ENCODE measurements at places on chromosomes 2 and 18. TPM values are rescaled to one million over a fixed set of nuclear protein-coding genes. Genes with fewer than 3 reads are reported as not detected.

Gene ZSWIM2
- total RNA-seq, result not detected

Gene CDH7
- total RNA-seq, result 7.3 TPM

Gene RGPD3
- 0.04 TPM for total RNA-seq

Gene DYSF
- total RNA-seq, result 13.0 TPM

Gene TMEM247
- total RNA-seq, result not detected

Gene ABCB11
- total RNA-seq, result 0.11 TPM

Gene SERPINB13
- total RNA-seq, result not detected

Gene ANKRD30B
- 0.51 TPM for total RNA-seq

Gene ERBB4
- total RNA-seq, result under 0.01 TPM

DNA sequence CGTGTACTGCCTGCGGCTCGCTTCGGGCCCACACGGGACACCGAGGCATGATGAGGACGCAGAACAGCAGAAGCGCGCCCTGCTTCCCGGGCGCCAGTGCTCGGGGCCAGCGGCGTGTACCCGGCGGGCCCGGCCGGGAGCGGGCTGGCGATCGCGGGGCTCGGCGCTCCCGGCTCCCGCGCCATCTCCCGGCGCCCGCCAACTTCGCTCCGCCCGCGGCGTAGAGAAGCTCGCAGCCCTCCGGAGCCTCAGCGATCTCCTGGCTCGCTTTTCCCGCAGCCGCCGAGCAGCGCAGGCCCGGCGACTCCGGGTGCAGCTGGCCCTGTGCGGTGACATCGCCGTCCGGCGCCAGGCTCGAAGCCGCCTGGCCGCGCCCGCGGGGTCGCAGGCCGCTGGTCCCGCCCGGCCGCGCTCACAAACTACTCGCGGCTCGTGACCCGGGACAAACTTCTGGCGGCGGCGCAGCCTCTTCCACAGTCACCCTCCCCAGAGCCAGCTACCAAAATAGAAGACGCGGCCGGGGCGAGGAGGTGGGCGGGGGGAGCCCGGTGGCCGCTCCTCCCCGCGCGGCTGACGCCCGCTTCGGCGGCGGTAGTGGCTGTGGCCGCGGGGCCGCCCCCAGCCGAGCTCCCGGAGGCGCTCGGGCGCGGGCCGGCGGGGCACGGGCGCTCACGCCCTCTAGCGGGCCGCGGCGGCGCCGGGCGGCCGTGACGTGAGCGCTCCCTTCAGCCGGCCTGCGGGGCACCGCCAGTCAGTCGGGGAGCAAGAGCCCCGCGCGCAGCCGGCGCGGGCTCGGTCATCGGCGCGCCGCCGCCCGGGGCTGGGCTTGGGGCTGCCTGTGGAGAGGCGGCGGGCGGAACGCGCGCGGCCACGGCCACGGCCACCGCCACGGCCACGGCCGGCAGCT, at the start of gene PTPRM:
Gene PTPRM, plus strand, starts transcription at position 750 of the 907 bp plus-strand sequence. CDS start 503 bp downstream, outside the sequence.
- H3K27ac ChIP-seq, result peak within 1 kb of the TSS; percentile 33
- H3K36me3 ChIP-seq, result no peaks in the 10 kb centered on the region
- DNase-seq, result peak; percentile 88
- H3K4me1 ChIP-seq, result peaks cover 33% of the 10 kb centered on the region
- peak within 1 kb of the TSS; percentile 95 for H3K4me3 ChIP-seq

DNA sequence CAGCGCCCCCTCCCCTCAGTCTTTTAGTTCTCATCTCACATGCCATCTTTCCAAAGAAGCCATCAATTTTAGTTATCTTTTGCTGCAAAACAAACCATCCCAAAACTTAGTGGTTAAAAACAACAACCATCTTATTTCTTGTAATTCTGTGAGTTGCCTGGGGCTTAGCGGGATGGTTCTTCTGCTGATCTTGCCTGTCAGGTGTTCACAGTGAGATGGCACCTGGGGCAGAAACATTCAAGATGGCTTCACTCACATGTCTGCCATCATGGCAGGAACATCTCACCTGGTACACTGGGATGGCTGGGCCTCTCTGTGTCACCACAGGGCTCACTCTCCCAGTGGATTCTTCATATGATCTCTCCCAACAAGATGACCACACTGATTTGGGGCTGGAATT, 144.5 kb upstream of the MSH6 start:
- no peaks in the 10 kb centered on the region for H3K36me3 ChIP-seq
- DNase-seq, result no peak
- H3K4me3 ChIP-seq, result no peak overlapping the region
- H3K27me3 ChIP-seq, result no peaks in the 10 kb centered on the region
- peaks cover 10% of the 10 kb centered on the region for H3K4me1 ChIP-seq

DNA sequence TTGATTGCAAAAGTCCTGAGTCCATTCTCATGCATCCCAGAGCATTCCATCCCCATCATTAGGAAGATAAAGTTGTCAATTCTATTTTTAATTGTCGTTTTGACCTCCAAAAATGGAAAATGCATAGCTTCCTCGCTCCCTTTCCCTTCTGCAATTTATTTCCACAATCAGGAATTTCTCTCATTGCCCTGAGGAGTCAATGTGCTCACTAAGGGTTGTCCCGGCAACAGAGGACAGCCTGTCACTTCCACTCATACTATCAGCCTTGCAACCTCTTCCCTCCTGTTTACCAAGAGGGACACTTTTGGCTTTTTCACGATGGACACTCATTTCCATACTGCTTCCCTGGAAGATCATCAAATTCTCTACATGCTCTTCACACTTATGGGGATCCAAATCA, 164.8 kb downstream of the MYO5B start:
- no peak overlapping the region for H3K4me3 ChIP-seq
- H3K27me3 ChIP-seq, result no peaks in the 10 kb centered on the region
- no peaks in the 10 kb centered on the region for H3K4me1 ChIP-seq
- no peak overlapping the region for H3K27ac ChIP-seq

DNA sequence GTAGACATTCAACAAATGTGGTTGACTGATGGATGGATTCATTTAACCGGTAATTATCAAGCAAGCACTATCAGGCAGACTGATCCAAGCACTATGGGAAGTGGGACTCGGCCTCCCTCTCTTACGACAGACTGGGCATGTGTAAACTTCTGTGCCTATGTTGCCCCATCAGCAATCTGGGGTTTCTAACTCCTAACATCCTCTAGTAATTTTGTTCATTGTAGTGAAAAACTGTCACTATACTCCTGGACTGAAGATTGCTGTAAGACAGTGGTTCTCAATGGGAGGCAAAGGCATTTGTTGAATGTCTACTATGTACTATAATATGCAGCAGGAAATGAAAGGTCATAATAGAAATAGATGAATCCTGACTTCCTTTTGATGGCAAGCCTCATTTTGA, 51.2 kb upstream of the CREB1 start:
- no peak overlapping the region for H3K4me3 ChIP-seq
- no peaks in the 10 kb centered on the region for H3K36me3 ChIP-seq
- no peak for DNase-seq
- H3K27ac ChIP-seq, result no peak overlapping the region
- no peaks in the 10 kb centered on the region for H3K27me3 ChIP-seq

DNA sequence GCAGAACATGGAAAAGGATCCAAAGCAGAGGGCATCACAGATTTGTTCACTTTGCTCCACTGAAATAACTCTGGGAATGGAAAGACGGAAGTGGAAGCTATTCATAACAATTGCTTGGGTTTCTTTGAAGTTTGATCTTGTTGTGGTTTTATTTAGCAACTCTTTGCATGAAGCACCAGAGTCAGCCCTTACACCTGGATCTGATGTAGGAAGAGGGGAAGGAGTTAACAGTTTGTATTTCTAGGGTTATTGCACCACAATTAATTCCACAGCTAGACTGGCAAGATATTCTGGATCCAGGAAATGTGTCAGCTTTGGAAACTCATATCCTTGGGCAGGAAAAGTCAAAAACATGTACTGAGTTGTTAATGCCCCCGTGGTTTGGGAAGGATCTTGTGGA, 1143.4 kb downstream of the CNTNAP5 start:
- no peak overlapping the region for H3K4me3 ChIP-seq
- no peaks in the 10 kb centered on the region for H3K27me3 ChIP-seq

DNA sequence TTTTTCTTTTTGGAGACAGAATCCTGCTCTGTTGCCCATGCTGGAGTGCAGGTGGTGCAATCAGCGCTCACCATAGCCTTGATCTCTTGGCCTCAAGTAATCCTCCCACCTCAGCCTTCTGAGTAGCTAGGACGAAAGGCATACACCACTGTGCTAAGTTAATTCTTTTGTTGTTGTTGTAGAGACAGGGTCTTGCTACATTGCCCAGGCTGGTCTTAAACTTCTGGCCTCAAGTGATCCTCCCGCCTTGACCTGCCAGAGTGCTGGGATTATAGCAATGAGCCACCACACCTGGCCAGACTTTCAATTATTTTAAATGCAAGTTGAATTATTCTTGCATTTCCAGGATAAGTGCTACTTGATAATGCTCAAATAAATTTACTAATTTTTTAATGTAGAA, 126.5 kb downstream of the DTNB start:
- H3K4me1 ChIP-seq, result no peaks in the 10 kb centered on the region
- no peaks in the 10 kb centered on the region for H3K27me3 ChIP-seq
- no peaks in the 10 kb centered on the region for H3K36me3 ChIP-seq
- no peak overlapping the region for H3K27ac ChIP-seq
- DNase-seq, result no peak

GRCh38 chr2:212538305-212539071, at the start of gene ERBB4:
Gene ERBB4 (minus strand): TSS chr2:212538802. CDS start chr2:212538530, 272 bp downstream.
- no peak within 1 kb of the TSS for H3K27ac ChIP-seq
- no peaks in the 10 kb centered on the region for H3K36me3 ChIP-seq
- DNase-seq, result peak; percentile 10
- peak within 1 kb of the TSS; percentile 79 for H3K4me3 ChIP-seq
- H3K27me3 ChIP-seq, result peaks cover 53% of the 10 kb centered on the region

DNA sequence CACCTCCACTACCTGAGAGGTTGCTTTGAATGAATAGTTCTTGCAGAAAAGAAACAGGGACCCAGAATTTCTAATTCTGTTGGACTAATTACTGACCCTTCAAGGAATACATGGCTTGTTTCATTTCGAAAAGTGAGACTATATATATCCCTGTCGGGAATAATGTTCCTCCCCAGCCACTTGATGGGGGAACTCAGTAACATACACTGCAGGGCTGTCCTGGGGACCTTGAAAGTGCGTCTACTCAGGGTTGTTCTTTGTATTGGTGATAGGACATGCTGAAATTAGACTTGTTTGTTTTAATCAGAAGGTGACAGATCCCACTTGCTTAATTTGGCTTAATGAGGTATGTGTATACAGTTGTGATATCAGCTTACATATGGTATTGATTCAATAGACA, 25.5 kb downstream of the MGAT5 start:
- no peak for DNase-seq
- H3K27me3 ChIP-seq, result no peaks in the 10 kb centered on the region
- H3K36me3 ChIP-seq, result no peaks in the 10 kb centered on the region

- H3K4me1 ChIP-seq, result peaks cover 12% of the 10 kb centered on the region
- DNase-seq, result no peak
- no peaks in the 10 kb centered on the region for H3K27me3 ChIP-seq
- peaks cover 10% of the 10 kb centered on the region for H3K36me3 ChIP-seq
- H3K4me3 ChIP-seq, result no peak overlapping the region
Observed at GRCh38 chr2:32626639-32627221, 1.1 kb upstream of the TTC27 start.

DNA sequence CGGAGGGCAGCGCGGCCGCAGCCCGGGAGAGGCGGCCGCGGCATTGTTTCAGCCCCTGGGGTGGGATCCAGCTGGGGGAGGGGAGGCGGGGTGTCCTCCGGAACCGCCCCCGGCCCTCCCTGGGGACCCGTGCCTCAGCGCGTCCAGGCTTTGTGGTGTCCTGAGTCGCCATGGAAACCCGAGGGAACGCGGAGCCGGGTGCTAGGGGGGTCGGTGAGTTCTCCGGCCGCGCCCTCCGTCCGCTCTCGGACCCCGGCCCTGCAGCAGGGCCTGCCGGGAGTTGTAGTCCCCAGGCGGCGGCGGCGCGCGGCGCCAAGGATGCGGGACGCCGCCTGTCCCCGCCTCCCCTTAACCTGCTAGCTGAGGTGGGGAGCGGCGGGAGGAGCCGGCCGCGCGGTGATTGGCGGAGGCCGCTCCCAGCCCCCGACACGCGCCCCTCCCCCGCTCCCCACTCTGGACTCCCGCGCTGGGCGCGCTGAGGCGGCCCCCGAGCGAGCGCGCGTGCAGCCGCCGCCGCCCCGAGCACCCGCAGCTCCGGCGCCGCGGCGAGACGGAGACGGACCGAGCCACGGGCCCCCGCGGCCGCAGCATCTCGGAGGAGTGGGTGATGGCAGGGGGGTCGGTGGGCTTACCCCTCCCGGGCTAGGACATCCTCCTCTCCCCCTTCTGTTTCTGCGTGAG, at the start of gene DPYSL5:
Gene DPYSL5, plus strand, starts transcription at position 478 of the 681 bp plus-strand sequence. CDS start 50,368 bp downstream, outside the sequence.
- no peak within 1 kb of the TSS for H3K27ac ChIP-seq
- H3K36me3 ChIP-seq, result no peaks in the 10 kb centered on the region

DNA sequence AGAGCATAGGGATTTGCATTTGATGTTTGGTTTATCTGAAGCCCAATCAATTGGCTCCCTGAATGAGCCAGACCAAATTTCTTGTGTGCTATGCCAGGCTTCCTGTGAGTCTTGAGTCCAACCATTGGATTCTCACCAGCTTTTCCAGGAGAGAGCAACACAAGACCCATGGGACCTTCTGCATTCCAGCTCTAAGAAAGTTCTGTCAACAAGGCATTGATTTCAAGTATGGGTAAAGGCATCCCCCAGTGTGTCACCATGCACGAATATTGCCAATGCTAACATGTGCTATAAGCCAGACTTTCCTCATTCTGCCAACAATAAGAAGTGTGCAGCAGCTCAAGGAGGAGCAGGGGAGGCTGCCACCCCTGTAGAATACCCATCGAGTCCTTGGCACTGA, 266.6 kb downstream of the ETAA1 start:
- no peaks in the 10 kb centered on the region for H3K27me3 ChIP-seq
- H3K36me3 ChIP-seq, result no peaks in the 10 kb centered on the region
- H3K27ac ChIP-seq, result no peak overlapping the region

DNA sequence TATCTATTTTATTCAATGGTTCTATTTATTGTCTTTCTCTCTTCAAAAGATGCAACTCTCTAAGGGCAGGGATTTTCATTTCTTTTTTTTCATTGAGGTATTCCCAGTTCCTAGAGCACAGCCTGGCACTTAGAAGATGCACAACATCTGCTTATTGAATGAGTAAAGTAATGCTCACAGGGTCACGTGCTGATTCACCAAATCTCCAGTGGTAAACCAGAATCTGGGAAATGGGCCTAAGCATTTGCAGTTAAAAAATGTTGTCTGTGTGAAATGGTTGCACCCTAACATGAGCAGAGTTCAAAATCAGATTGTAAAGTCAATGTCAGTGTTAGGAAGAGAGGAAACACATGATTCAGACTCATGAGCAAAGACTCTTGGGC, 15.8 kb downstream of the SLC8A1 start:
- no peaks in the 10 kb centered on the region for H3K27me3 ChIP-seq
- H3K4me3 ChIP-seq, result no peak overlapping the region
- H3K27ac ChIP-seq, result 0 out of 2 replicates have a peak overlapping the region, but pooled peaks have one; percentile 72
- peak; percentile 15 for DNase-seq

- no peaks in the 10 kb centered on the region for H3K36me3 ChIP-seq
- H3K27me3 ChIP-seq, result peaks cover 28% of the 10 kb centered on the region
- H3K27ac ChIP-seq, result no peak overlapping the region
- no peak overlapping the region for H3K4me3 ChIP-seq
- no peaks in the 10 kb centered on the region for H3K4me1 ChIP-seq
Observed at GRCh38 chr2:16509042-16509441, 156.6 kb downstream of the CYRIA start.

GRCh38 chr18:24802456-24802855, 342.0 kb downstream of the HRH4 start:
- no peak overlapping the region for H3K4me3 ChIP-seq
- H3K27me3 ChIP-seq, result peaks cover 13% of the 10 kb centered on the region
- H3K4me1 ChIP-seq, result peaks cover 10% of the 10 kb centered on the region
- H3K27ac ChIP-seq, result no peak overlapping the region
- no peaks in the 10 kb centered on the region for H3K36me3 ChIP-seq
- DNase-seq, result no peak
